CD4-positive, alpha-beta memory T cell (primary cell): ENCODE measurements at places on chromosomes 5 and 9. TPM values are rescaled to one million over a fixed set of nuclear protein-coding genes. Genes with fewer than 3 reads are reported as not detected.

DNA sequence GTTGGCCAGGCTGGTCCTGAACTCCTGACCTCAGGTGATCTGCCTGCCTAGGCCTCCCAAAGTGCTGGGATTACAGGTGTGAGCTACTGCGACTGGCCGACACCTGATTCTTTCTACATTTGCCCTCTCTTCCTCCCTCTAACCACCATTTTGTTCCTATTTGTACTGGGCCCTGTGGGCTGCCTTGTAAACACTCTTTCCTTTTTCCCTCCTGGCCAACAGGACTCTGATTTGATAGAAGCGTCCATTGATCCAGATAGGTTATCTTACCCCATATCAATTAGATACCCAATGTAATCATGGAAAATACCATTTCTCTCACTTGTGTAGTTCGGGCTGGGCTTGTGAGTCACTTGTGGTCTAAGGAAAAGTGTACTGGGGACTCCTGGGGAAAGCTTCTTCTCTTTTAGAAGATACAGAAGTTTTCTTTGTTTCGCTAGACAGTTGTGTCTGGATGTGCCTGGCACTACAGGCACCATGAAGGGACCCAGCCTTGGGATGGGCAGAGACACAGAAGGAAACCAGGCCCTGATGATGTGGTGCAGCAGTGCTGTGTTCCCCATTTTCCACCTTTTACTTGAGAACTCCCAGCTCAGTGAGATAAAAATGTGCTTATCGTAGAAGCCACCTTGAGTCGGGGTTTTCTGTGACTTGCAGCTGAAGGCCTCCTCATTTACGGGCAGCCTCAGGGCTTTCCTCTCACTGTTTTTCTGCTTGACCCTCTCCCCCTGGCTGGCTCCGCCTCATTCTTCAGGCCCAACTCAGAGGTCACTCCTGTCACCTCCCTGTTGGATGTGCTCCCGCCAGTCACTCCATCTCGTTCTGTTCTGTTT, 32.8 kb upstream of the CPEB4 start:
- no peak for DNase-seq

GRCh38 chr9:113808391-113809358, 67.4 kb upstream of the ZNF618 start:
- no peak for DNase-seq

GRCh38 chr9:84996716-84997115, 327.2 kb downstream of the NTRK2 start:
- no peak for DNase-seq

DNA sequence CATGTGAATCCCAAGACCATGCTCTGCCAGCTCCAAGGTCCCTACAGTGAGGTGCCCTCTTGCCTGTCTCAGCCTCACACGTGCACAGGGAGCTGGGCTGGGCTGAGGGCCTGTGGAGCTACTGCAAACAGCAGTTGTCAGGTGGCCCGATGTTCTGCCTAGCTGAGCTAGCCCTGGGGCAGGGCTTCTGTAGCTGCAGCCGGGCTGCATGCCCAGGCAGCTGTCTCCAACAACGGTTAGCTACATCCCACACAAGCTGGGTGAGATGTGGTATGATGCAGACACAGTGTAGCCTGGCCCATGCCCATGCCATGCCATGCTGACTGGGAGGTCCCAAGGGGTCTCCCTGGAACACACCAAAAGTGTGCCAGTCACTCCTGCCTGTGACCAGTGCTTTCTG, 62.0 kb downstream of the MACROH2A1 start:
- no peak for DNase-seq

- no peak for DNase-seq
These were observed 60.7 kb upstream of the ANGPTL2 start for GRCh38 chr9:127182901-127183746.

- DNase-seq: no peak
These were observed 68.8 kb downstream of the ELL2 start for GRCh38 chr5:95892784-95893354.

GRCh38 chr5:38148021-38148625, 110.2 kb upstream of the EGFLAM start:
- no peak for DNase-seq

DNA sequence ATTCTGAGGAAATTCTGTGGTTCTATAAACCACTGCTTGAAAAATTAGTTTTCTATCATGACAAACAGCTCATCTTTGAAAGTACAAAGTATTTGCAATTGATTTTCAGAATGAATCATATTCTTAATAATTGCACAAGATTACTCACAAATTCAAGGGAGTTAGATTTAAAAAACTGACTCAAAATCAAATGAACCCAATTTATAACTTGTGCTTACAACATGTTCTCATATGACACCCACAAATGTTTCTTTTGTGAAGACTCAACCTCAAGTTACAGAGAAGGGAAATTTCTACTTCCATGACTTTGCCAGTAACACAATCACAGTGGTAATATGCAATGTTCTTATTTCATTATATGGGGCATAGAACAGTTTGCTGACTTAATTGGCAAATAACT, 272.0 kb upstream of the ACTBL2 start:
- DNase-seq: no peak

GRCh38 chr9:21974722-21975409, 19.3 kb downstream of the CDKN2A start:
- peak; percentile 32 for DNase-seq

GRCh38 chr9:18575686-18576085, 101.7 kb downstream of the ADAMTSL1 start:
- no peak for DNase-seq

OR1K1 gene
- not detected for total RNA-seq

TENT4A gene
- 44.9 TPM for total RNA-seq

PAM gene
- 31.0 TPM for total RNA-seq

SSBP2 gene
- 54.4 TPM for total RNA-seq

PCDHAC1 gene
- total RNA-seq: not detected

EFNA5 gene
- not detected for total RNA-seq

C9orf50 gene
- total RNA-seq: not detected

TRIM36 gene
- not detected for total RNA-seq

ADAMTS12 gene
- 0.17 TPM for total RNA-seq

FOXD4L3 gene
- 0.32 TPM for total RNA-seq
